D721Med (cell line): ENCODE measurements at places on chromosomes 6 and 20.

DNA sequence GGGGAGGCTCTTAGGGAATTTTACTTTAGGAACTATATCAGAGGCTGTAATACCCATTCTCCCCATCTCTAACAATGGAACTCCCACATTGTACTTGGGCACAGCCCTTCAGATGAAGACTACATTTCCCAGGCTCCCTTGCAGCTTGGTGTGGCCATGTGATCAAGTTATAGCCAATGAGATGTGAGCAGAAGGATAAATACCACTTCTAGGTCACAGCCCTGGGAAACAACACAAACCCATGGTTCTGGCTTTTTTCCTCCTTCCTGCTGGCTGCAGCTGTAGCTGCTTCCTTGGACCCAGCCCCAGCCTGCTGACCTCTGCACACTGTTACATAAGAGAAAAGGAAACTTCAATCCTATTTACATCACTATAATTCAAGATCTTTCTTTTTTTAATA is 445.9 kb upstream of the JARID2 start:
- DNase-seq: no peak

GRCh38 chr6:116827561-116828240 is 1.2 kb downstream of the GPRC6A start:
- no peak for DNase-seq

GRCh38 chr6:33914645-33915044 is 110.8 kb upstream of the MLN start:
- DNase-seq: no peak

DNA sequence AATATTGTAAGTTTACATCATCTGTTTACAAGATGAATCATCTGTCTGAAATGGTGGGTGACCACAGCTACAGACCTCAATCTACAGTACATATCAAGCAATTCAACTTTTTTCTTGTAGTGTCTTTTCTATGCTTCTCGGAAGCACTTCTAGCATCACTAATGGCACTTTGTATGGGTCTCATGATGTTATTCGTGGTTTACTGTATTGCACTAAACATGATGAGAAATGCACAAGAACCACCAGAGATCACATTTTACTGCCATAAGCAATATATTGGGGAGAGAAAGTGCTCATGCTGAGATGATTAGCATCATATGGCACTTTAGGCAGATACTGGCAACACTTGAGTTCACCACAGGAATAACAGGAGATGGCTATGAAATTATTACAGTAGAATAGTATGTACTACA is 15.4 kb upstream of the BTBD3 start:
- DNase-seq: no peak

- DNase-seq: no peak
Measured at GRCh38 chr20:7859356-7859802, 80.9 kb downstream of the HAO1 start.

DNA sequence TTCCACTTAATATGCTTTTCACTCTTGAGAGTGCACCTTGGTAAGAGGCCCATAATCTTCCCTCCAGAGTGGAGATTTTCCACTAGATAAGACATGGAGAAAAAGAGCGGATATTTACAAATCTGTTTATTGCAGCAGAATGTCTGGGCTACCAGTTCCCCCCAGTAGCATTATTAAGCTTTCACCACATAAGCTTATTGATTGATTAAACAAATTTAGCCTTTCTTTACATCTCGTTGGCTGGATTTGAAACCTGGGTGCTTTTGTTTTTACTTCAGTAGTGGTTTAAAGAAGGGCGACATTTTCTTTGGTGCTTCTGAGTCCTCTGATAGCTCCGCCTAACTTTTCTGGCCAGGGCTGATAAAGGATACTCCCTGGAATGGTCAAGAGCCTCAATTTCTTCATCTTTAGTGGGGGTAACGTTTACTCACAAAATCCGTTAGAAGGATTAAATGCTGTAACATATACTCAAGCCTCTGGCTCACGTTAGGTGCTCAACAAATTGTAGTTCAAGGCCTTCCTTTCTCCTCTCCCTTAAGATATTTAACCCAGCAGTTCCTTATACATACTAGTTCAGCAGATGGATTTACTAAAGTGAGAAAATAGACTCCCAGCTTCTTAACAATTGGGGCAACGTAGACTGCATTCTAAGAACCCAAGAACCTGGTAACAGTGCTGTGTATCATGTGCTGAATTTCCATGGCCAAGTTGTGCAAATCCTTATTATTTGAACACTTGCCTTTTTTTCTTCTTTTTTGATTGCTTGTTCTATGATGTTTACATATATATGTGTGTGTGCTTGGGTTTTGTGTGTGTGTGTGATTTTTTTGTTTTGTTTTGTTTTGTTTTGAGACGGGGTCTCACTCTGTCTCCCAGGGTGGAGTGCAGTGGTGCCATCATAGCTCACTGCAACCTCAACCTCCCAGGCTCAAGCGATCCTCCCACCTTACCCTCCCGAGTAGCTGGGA is 91.4 kb downstream of the RREB1 start:
- DNase-seq: no peak

GRCh38 chr20:33875055-33875454 is 63.9 kb downstream of the CHMP4B start:
- no peak for DNase-seq

DNA sequence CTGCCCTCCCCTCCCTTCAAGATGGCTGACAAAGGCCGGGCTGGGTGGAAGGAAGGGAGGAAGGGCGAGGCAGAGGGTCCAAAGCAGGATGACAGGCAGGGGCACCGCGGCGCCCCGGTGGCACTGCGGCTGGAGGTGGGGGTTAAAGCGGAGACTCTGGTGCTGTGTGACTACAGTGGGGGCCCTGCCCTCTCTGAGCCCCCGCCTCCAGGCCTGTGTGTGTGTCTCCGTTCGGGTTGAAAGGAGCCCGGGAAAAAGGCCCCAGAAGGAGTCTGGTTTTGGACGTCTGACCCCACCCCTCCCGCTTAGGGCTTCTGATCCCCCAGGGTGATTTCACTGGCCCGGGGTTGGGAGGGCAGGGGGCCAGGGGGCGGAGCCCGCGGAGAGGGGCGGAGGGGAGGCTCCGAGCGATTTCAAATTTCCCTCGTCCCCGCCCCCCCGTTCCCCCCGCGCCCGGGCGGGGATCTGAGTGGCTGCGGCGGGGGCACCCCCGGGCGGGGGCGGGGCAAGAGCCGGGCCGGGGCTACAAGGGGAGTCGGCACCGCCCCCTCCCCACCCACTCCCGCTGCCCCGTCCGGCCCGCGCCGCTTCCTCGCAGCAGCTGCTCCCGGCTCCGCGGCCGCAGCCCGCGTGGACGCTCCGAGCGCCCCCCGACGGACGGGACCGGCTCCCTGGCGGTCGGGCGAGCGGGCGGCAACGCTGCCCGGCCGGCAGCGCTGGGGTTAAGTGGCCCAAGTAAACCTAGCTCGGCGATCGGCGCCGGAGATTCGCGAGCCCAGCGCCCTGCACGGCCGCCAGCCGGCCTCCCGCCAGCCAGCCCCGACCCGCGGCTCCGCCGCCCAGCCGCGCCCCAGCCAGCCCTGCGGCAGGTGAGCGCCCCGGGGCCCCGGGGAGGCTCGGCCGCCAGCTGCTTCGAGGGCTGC is at the start of gene DNMT3B:
Gene DNMT3B (plus strand): TSS at position 555 of the 923 bp plus-strand sequence. CDS start 17,939 bp downstream, outside the sequence.
- peak; percentile 92 for DNase-seq

DNA sequence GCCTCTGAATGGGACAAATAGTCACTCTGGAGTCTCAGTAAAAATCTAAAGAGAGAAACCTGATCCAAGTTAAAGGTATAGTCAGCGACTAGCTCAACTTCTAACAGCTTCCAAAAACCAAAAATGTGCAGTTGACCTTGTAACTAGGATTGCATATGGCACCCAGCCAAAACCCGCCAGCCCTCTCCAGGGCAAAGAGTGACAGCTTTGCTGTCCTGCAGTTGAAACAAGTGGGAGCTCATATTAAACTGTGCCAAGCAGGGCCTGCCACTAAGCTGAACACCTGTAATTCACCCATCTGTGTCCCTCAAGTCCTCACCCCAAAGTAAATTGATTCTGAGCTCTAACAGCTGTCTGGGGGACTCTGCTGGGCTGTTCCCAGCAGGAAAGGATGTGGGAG is 695.3 kb downstream of the MAFB start:
- no peak for DNase-seq

DNA sequence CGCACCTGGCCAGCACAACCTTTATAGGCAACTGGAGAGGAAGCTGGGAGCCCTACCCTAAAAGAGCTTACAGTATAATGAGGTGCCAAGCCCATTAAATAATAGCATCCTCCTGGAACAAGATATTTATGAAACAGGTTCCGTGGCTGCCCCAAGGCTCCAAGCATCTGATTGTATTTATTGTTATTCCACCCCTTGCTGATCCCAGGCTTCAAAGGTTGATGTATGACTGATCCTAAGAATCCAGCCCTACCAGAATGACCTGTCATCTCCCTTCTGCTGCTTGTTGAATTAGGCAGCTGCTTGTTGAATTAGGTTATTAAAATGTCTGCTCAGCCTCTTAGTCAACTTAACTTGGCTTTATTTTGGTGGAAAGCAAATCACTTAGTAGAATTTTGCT is 35.2 kb upstream of the SASH1 start:
- DNase-seq: no peak

GRCh38 chr6:166236596-166236995 is 68.9 kb upstream of the TBXT start:
- no peak for DNase-seq

DNA sequence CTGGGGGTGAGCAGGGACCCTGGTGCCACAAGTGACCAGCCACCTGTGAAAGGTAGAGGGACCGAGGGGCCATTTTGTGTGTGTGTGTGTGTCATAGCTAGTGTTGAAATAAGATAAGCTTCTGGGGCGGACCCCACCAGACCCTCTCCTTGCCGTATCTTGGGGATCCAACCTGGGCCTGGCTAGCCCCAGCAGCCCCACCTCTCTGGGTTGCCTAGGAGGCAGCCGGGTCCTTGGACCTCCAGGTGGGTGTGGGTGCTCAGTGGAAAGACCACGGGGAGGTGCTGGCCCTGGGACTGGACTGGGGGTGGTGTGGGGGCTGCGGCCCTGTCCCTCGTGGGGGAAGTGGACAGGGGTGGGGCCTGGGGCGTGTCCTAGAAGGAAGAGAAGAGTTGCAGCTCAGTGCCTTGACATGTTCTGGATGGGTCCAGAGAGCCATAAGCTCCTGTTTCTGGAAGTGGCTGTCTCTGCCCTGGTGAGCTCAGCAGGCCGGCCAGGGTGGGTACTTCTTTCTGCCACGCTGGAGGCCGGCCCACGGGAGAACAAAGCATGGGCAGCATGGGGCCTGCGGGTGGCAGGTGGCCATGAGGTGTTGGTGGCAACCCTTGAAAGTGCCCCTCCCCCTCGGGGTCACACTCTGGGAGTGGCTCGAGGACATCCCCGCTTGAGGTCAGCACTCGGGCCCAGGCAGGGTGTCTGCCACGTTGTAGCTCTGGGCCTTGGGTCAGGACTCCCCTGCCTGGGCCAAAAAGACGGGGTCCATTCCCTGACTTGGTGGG is 8.4 kb downstream of the RBBP8NL start:
- DNase-seq: no peak

DNA sequence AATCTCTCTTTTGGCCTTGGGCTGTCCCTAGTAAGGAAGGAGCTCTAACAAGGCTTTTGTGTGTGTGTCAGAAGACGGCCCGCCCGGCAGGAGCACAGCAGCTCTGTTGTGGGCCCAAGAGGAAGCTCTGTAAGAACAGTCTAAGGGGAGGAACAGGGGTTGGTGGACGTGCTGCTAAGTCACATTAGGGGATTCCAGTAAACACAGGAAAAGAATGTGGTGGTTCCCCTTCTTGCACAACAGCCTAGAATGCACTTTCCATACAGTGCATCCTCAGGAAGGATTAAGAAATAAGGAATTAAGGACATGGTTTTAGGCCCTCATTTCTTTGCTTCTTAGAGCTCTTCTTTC is 114.5 kb downstream of the RNF144B start:
- DNase-seq: no peak

- no peak for DNase-seq
Measured at GRCh38 chr20:33419140-33419974, 18.0 kb upstream of the CDK5RAP1 start.

DNA sequence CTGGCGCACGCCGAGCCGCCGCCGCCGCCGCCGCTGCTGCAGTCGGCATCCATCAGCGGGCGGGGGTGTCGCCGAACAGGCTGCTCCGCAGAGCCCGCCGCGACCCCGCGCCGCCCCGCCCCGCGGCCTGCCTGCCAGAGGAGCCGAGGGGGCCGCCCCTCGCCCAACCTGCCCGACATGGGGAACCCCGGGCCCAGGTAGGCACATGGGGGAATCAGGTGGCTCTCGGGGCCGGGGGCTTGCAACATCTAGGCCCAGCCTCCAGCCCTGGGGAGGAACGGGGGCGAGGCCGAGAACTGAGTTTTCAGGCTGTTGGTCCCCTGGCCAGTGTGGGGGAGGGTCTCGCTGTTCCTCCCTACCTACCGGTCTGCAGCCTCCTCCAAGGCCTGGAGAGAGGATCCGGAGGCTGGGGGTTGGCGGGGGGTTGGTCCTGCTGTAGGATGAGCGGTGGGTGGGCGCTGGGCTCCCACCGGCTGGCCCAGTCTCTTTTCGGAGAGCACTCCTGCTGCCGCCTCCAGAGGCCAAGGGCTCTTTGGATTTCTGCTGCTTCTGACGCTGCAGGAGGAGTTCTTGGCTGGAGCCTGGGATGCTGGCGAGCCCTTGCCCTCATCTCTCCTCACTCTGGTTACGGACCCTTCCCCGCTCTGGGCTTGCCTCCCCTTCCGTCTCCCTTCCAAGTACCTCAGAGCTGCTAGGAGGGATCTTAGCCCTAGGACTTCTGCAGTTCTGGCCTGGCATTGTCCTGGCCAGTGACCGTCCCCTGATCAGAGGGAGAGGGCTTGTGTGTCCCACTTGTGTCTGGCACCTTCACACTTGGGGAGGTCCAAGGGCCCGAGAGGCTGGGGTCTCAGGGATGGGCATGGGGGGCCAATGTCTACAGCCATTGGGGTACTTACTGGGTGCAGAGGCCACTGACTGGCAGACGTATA is at the start of gene EPB41L1:
Gene EPB41L1 (plus strand): TSS at position 41 of the 929 bp plus-strand sequence. CDS start 19,038 bp downstream, outside the sequence.
- DNase-seq: no peak

- no peak for DNase-seq
Measured at GRCh38 chr20:57685146-57685758, 24.6 kb downstream of the PMEPA1 start.

DNA sequence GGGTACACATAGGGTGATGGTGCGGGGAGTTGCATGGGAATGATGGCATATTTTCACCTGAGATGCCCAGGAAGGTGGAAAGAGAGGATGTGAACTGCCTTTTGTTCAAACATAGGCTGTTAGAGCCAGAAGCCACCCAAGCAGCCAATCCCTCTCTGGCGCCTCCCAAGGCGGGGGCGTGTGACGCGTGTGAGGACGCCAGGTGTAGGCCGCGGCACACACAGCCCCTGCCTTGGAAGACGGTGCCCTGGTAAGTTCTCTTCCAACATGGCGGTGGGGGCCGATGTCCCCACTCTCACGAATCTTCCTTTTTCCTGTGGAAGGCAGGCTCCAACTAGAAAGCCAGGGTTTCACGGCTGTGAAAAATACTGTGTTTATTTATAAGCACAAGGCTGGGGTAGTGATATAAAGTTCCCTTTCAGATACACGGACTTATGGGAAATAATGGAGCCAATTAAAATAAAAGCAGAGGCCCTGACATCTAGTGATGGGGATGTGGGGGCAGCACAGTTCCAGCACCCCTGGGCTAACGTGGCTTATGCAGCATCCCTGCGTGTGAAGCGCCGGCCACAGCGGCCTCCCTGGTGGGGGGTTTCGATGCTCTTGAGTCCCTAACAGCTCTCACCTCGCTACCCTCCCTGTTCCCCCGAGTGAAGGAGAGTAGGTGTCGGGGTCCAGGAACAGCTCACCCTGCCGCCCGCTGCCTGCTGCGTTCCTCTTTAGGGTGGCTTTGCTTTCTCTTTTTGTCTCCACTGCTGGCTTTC is 28.3 kb downstream of the CDH4 start:
- no peak for DNase-seq
